ENCODE measurements at places on chromosomes 13 and 19. TPM values are rescaled to one million over a fixed set of nuclear protein-coding genes. Genes with fewer than 3 reads are reported as not detected.

- H3K27me3 ChIP-seq: no peaks in the 10 kb centered on the region
- no peaks in the 10 kb centered on the region for H3K36me3 ChIP-seq
- no peaks in the 10 kb centered on the region for H3K4me1 ChIP-seq
- no peak overlapping the region for H3K27ac ChIP-seq
- no peak overlapping the region for H3K4me3 ChIP-seq
Observed at GRCh38 chr13:106260352-106260751, 275.1 kb downstream of the EFNB2 start.

GRCh38 chr19:31274251-31275067 lies 74.8 kb downstream of the TSHZ3 start:
- H3K4me1 ChIP-seq: no peaks in the 10 kb centered on the region
- H3K4me3 ChIP-seq: no peak overlapping the region
- H3K27ac ChIP-seq: no peak overlapping the region

Gene TYROBP
- 239 TPM for total RNA-seq

DNA sequence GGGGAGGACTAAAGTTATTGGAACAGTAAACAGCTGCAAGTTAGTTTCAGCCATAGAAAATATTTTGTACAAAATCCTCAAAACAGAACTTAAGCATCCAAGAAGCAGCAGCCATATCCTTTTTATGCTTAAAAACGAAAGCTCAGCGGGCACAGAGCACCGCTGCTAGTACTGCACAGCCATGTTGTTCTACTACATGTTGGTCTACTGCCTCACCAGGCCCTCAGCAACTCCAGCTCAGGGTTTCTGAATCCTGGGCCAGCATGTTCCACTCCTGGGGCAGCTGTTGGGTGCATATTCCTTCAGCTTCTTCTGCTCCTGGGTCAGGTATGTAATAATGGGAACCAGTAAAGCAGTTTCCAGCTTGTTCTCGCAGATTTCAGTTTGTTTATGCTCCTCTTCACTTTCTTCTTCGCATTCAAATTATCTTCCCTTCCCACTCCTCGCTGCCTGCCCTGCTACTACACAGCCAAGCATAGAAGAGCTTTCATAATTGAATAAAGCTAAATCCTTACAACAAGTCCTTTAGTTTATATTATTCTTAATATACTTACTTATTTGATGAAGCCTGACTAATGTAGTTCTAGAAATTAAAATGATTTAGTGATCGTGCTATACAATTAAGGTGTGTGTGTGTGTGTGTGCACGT lies 820.5 kb upstream of the ATXN8OS start:
- DNase-seq: no peak
- H3K4me3 ChIP-seq: no peak overlapping the region
- no peaks in the 10 kb centered on the region for H3K27me3 ChIP-seq

Gene ZNF229
- 3.6 TPM for total RNA-seq

GRCh38 chr13:60226507-60226906 lies 62.8 kb upstream of the DIAPH3 start:
- H3K36me3 ChIP-seq: no peaks in the 10 kb centered on the region
- H3K4me3 ChIP-seq: no peak overlapping the region
- no peak for DNase-seq
- no peaks in the 10 kb centered on the region for H3K27me3 ChIP-seq

GRCh38 chr13:39144391-39144790 lies 106.1 kb downstream of the NHLRC3 start:
- no peak for DNase-seq
- no peaks in the 10 kb centered on the region for H3K4me1 ChIP-seq
- no peak overlapping the region for H3K4me3 ChIP-seq
- no peak overlapping the region for H3K27ac ChIP-seq
- H3K36me3 ChIP-seq: no peaks in the 10 kb centered on the region

Gene PCP2
- 4.9 TPM for total RNA-seq

Gene NLRP7
- total RNA-seq: not detected

GRCh38 chr19:40791349-40791748 lies 7.6 kb upstream of the EGLN2 start:
- H3K4me1 ChIP-seq: no peaks in the 10 kb centered on the region
- no peak overlapping the region for H3K4me3 ChIP-seq
- H3K27me3 ChIP-seq: no peaks in the 10 kb centered on the region
- H3K36me3 ChIP-seq: no peaks in the 10 kb centered on the region
- no peak overlapping the region for H3K27ac ChIP-seq

DNA sequence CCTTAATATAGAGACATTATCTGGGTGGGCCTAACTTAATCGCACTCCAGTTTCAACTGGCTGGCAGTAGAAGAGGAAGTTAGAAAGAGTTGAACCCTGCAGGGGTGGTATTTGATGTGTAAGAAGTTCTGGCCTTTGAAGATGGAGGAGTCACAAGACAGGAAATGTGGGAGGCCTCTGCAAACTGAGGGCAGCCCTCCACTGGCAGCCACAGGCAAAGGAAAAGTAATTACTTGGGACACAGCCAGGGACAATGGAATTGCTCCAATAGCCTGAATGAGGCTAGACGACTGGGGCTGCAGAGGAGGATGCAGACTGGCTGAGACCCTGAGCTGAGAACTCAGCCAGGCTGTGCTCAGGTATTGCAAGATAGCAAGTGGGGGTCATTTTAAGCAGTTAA lies 703.3 kb upstream of the ARGLU1 start:
- no peak overlapping the region for H3K27ac ChIP-seq
- H3K4me3 ChIP-seq: no peak overlapping the region

- peaks cover 7% of the 10 kb centered on the region for H3K36me3 ChIP-seq
- H3K4me3 ChIP-seq: peak overlapping the region; percentile 76
- DNase-seq: peak; percentile 44
Observed at GRCh38 chr19:54448040-54448773, 792 bp upstream of the LENG8 start.

Gene NTF4
- total RNA-seq: 3.9 TPM

- no peaks in the 10 kb centered on the region for H3K27me3 ChIP-seq
- no peak overlapping the region for H3K27ac ChIP-seq
- DNase-seq: no peak
- H3K4me1 ChIP-seq: no peaks in the 10 kb centered on the region
- H3K4me3 ChIP-seq: no peak overlapping the region
Observed at GRCh38 chr13:95075506-95075905, 225.7 kb downstream of the ABCC4 start.

Gene RPS16
- total RNA-seq: 3,245 TPM

Gene ZNF490
- total RNA-seq: 7.9 TPM

GRCh38 chr13:79191501-79191900 lies 214.6 kb downstream of the RBM26 start:
- H3K4me1 ChIP-seq: no peaks in the 10 kb centered on the region
- no peak for DNase-seq
- H3K4me3 ChIP-seq: no peak overlapping the region
- no peaks in the 10 kb centered on the region for H3K27me3 ChIP-seq

DNA sequence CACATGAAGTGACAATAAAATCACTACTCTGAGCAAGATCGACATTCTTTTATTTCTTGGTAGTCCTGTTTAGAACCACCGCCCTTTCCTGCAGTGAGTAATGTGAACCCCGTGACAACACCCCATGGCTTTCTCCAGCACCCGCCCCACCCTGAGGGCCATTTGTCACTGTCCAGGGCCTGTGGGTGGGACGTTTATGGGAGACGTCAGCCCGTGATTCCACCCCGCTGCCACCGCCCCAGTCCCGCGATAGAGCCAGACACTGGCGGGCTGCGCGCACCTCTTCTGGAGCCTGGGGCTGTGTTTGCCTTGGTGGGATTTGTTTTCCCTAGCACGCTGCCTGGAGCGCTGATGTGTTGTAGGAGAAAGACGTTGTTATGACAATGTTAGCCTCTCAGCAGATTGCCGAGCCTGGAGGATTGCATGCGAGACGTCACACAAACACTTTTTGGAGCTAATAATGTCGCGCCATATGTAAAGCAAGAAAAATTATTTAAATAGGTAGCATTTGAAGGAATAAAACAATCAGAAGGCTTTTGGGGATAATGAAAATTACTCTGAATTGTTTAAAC lies 263.7 kb downstream of the TEX29 start:
- no peaks in the 10 kb centered on the region for H3K36me3 ChIP-seq
- no peak for DNase-seq
- no peak overlapping the region for H3K4me3 ChIP-seq
- H3K27me3 ChIP-seq: peaks cover 18% of the 10 kb centered on the region
- H3K27ac ChIP-seq: no peak overlapping the region

Gene ALKBH6
- total RNA-seq: 23.0 TPM

DNA sequence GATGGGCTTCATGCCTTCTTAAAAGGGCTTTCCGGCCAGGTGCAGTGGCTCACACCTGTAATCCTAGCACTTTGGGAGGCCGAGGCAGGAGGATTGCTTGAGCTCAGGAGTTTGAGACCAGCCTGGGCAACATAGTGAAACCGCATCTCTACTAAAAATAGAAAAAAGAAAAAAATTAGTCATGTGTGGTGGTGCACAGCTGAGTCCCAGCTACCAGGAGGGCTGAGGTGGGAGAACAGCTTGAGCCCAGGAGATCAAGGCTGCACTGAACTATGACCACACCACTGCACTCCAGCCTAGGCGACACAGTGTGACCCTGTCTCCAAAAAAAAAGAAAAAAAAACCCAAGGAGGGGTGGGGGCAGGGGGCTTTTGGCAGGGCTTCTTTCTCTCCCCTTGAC lies 7.2 kb downstream of the CARS2 start:
- H3K36me3 ChIP-seq: peaks cover 3% of the 10 kb centered on the region
- no peak overlapping the region for H3K4me3 ChIP-seq
- no peak overlapping the region for H3K27ac ChIP-seq
- no peaks in the 10 kb centered on the region for H3K27me3 ChIP-seq
- no peak for DNase-seq

Gene IGFL2
- not detected for total RNA-seq

- no peak overlapping the region for H3K4me3 ChIP-seq
- no peaks in the 10 kb centered on the region for H3K27me3 ChIP-seq
- H3K36me3 ChIP-seq: no peaks in the 10 kb centered on the region
- no peak overlapping the region for H3K27ac ChIP-seq
Observed at GRCh38 chr13:39501702-39502324, 101.2 kb downstream of the LHFPL6 start.

Gene FOSB
- total RNA-seq: 109 TPM

Gene SCGB2B2
- total RNA-seq: 0.98 TPM

Gene CTU1
- total RNA-seq: 9.2 TPM

DNA sequence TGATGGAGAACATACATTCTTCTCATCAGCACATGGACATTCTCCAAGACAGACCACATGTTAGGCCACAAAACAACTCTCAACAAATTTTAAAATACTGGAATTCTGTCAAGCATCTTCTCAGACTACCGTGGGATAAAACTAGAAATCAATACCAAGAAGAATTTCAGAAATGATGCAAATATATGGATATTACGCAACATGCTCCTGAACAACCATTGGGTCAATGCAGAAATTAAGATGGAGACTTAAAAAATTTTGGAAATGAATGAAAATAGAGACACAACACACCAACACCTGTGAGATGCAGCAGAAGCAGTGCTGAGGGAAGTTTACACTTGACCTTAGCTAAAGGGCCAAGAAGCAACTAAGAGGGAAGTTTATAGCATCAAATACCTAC lies 162.8 kb downstream of the CACNA1A start:
- H3K4me3 ChIP-seq: no peak overlapping the region
- DNase-seq: no peak
- H3K27me3 ChIP-seq: no peaks in the 10 kb centered on the region
- H3K4me1 ChIP-seq: no peaks in the 10 kb centered on the region
- H3K36me3 ChIP-seq: no peaks in the 10 kb centered on the region

GRCh38 chr19:45151821-45152503 lies 8.8 kb downstream of the NKPD1 start:
- no peak for DNase-seq
- no peak overlapping the region for H3K27ac ChIP-seq
- no peaks in the 10 kb centered on the region for H3K36me3 ChIP-seq
- H3K4me1 ChIP-seq: peaks cover 19% of the 10 kb centered on the region
- peaks cover 8% of the 10 kb centered on the region for H3K27me3 ChIP-seq
- H3K4me3 ChIP-seq: no peak overlapping the region

- H3K4me1 ChIP-seq: no peaks in the 10 kb centered on the region
- no peaks in the 10 kb centered on the region for H3K36me3 ChIP-seq
- no peak overlapping the region for H3K27ac ChIP-seq
- H3K4me3 ChIP-seq: no peak overlapping the region
- no peak for DNase-seq
- no peaks in the 10 kb centered on the region for H3K27me3 ChIP-seq
Observed at GRCh38 chr19:40335855-40336600, 12.2 kb downstream of the C19orf47 start.

DNA sequence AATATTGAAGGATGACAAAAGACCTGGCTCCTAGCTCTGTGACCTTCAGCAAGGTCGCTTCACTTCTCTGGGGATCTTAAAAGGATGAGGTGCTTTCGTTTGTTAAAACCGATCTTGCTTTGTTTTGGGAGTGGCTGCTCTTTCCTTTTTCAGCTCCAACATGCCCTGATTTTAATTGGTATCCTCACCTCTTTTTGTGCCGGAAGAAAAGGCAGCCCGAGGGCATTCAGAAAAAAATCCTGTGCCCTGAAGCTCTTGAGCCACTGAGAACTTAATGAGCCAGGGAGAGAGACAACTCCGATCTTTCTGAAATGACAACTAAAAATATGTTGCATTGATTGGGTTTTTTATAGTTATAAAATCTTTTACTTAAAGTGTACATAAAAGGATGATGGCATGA lies 19.4 kb downstream of the CLDN10 start:
- no peak for DNase-seq
- no peaks in the 10 kb centered on the region for H3K36me3 ChIP-seq
- no peaks in the 10 kb centered on the region for H3K4me1 ChIP-seq

DNA sequence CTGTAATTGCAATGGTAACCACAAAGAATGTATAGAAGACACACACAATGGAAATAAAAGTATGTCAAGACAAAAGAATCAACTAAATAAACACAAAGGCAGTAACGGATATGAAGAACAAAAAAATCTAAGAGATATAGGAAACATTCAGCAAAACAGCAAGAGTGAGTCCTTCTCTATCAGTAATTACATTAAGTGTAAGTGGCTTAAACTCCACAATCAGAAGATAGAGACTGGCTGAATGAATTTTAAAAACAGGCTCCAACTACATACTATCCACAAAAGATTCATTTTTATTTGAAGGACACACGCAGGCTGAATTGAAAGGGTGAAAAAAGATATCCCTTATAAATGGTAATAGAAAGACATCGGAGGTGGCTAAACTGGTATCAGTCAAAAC lies 19.5 kb downstream of the ZNF616 start:
- H3K4me3 ChIP-seq: no peak overlapping the region
- no peak overlapping the region for H3K27ac ChIP-seq
- no peak for DNase-seq
- H3K4me1 ChIP-seq: no peaks in the 10 kb centered on the region

Gene IGFL3
- total RNA-seq: not detected

DNA sequence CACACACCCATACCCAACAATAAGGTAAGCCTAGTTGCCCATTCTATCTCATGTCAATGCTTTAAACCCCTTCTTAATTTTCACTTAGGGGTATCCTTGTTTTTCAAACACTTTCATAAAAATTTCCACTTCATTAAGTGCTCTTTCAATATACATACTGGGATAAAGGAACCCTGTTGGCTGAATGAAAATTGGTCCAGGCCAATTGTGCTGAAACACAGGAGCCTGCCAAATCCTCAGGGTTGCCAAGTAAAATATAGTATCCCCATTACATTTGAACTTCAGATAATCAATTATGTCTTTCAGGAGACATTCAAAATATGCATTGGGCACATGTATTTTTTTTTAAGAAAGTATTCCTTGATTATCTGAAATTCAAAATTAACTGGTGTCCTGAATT lies 1131.1 kb downstream of the SLITRK1 start:
- no peaks in the 10 kb centered on the region for H3K4me1 ChIP-seq
- no peaks in the 10 kb centered on the region for H3K27me3 ChIP-seq
- no peak overlapping the region for H3K27ac ChIP-seq
- no peak for DNase-seq
- H3K4me3 ChIP-seq: no peak overlapping the region

- no peak overlapping the region for H3K27ac ChIP-seq
- no peaks in the 10 kb centered on the region for H3K27me3 ChIP-seq
- H3K36me3 ChIP-seq: no peaks in the 10 kb centered on the region
- no peak overlapping the region for H3K4me3 ChIP-seq
- DNase-seq: no peak
Observed at GRCh38 chr19:44685877-44686276, 13.1 kb upstream of the CEACAM16 start.

Gene RXFP2
- 0.48 TPM for total RNA-seq
